Epithelial cell of prostate (primary cell): ENCODE measurements at places on chromosomes 11 and 22.

DNA sequence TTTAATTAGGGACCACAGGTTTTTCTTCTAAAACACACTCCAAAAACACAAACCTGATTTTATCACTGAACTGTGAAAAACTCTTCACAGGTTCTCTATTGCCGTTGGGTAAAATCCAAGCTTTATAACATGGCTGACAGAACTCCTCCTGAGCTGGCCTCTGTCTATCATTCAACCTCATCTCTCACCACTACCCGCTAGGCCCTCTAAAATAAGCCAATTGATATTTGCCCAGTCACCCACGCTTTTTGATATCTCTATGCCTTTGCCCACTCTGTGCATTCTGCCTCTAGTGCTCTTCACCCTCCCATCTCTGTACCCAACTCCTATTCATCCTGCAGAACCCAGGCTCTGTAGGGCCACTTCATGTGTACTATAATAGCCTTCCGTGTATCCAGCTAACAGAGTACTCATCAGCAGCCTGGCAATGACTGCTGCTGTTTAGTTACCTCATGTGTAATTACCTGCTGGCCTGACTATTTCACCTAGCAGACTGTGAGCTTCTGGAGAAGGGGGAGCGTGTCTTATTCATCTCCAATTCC is 1.1 kb upstream of the CNGA4 start:
- no peak for DNase-seq

- DNase-seq = no peak
These were observed 560.8 kb downstream of the BRD1 start for GRCh38 chr22:49266561-49267519.

- no peak for DNase-seq
These were observed 3.0 kb downstream of the RPS25 start for GRCh38 chr11:119015054-119015611.

GRCh38 chr11:126175393-126175792 is 36.1 kb downstream of the RPUSD4 start:
- no peak for DNase-seq

- no peak for DNase-seq
These were observed 105.6 kb downstream of the RRAS2 start for GRCh38 chr11:14253421-14253820.

- DNase-seq = no peak
These were observed 36.1 kb downstream of the RRP8 start for GRCh38 chr11:6567371-6567745.

GRCh38 chr11:2587132-2587930 is 112.5 kb downstream of the KCNQ1OT1 start:
- no peak for DNase-seq
